Lower lobe of right lung (tissue), 2 donors: ENCODE measurements at places on chromosomes 1 and 21. TPM values are rescaled to one million over a fixed set of nuclear protein-coding genes. Genes with fewer than 3 reads are reported as not detected.

The ADGRL2 gene
- 97.9 TPM for total RNA-seq

DNA sequence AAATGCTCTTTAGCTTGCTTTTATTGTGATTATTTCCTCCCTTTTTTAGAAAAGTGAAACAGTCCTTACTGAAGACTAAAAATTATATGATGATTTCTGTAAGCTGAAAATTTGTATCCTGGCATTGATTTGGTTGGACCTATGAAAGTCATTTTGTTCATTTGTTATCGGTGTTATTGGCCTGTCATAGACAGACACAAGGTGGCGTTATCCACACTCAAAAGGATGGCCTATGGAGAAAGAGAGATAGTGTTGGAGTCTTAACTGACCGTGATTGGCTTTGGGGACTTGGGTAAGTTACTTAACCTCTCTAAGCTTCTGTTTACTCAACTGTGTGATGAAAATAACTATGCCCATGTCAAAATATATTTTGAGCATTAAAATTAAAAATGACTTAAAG is 203.6 kb upstream of the CHODL start:
- H3K4me1 ChIP-seq: no peaks in the 10 kb centered on the region
- no peak for DNase-seq
- no peaks in the 10 kb centered on the region for H3K36me3 ChIP-seq
- H3K4me3 ChIP-seq: no peak overlapping the region

- DNase-seq: no peak
- H3K36me3 ChIP-seq: no peaks in the 10 kb centered on the region
- no peaks in the 10 kb centered on the region for H3K4me1 ChIP-seq
- H3K4me3 ChIP-seq: no peak overlapping the region
Observed at GRCh38 chr1:191629836-191630235, 528.4 kb upstream of the RGS18 start.

GRCh38 chr21:37341254-37341960 is 25.2 kb upstream of the DYRK1A start:
- no peak overlapping the region for H3K27ac ChIP-seq
- DNase-seq: no peak
- H3K4me1 ChIP-seq: peaks cover 17% of the 10 kb centered on the region
- H3K27me3 ChIP-seq: no peaks in the 10 kb centered on the region

- H3K36me3 ChIP-seq: no peaks in the 10 kb centered on the region
- H3K4me1 ChIP-seq: no peaks in the 10 kb centered on the region
- no peak for DNase-seq
- no peak overlapping the region for H3K27ac ChIP-seq
- H3K27me3 ChIP-seq: peaks cover 8% of the 10 kb centered on the region
- H3K4me3 ChIP-seq: no peak overlapping the region
Observed at GRCh38 chr1:13662493-13662892, 37.5 kb upstream of the PRDM2 start.

The C1QA gene
- 935 TPM for total RNA-seq

- H3K27me3 ChIP-seq: no peaks in the 10 kb centered on the region
- H3K4me3 ChIP-seq: no peak overlapping the region
- no peaks in the 10 kb centered on the region for H3K4me1 ChIP-seq
Observed at GRCh38 chr1:75922698-75923097, 9.5 kb downstream of the ASB17 start.

The LCE1B gene
- total RNA-seq: not detected

DNA sequence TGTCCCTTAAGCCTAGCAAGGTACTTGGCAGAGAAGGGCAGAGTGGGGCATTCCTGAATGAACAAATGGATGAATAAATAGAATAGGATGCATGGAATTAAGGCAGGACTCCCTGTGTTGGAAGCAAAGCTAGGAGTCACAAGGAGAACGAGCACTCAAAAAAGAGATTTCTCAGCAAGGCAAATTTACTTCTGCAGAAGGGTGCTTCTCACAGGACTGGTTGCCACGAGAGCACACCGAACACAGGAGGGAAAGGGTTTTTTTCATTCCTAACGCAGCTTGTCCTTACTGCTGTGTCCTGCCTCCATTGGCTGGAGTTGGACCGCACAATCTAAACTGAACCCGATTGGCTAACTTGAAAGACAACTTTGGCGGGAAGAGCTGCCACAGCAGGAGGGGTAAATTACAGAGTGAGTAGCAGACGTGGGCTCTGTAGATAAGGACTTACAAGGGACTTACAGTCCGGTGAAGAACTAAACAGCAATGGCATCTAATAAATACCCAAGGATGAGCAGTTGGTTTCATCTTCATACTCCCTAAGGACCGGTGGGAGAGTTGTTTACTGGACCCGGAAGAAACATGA is 52.4 kb downstream of the KIF26B start:
- H3K27me3 ChIP-seq: no peaks in the 10 kb centered on the region
- H3K4me3 ChIP-seq: no peak overlapping the region
- no peaks in the 10 kb centered on the region for H3K4me1 ChIP-seq
- H3K36me3 ChIP-seq: no peaks in the 10 kb centered on the region

The LCE1E gene
- total RNA-seq: not detected

GRCh38 chr1:80214888-80215540 is 1208.5 kb upstream of the ADGRL4 start:
- H3K36me3 ChIP-seq: no peaks in the 10 kb centered on the region
- no peak overlapping the region for H3K27ac ChIP-seq
- no peak for DNase-seq
- no peak overlapping the region for H3K4me3 ChIP-seq

The CYP2J2 gene
- 2.7 TPM for total RNA-seq

The RLF gene
- total RNA-seq: 13.4 TPM

GRCh38 chr1:238450976-238451375 is 560.3 kb upstream of the ZP4 start:
- H3K4me3 ChIP-seq: no peak overlapping the region
- no peak overlapping the region for H3K27ac ChIP-seq
- no peaks in the 10 kb centered on the region for H3K4me1 ChIP-seq
- DNase-seq: no peak
- H3K27me3 ChIP-seq: no peaks in the 10 kb centered on the region
